Activated CD8-positive, alpha-beta memory T cell treated with anti-CD3 and anti-CD28 coated beads for 1 hour (primary cell): ENCODE measurements at places on chromosomes 3 and 15.

- no peak for DNase-seq
These were observed 75.7 kb downstream of the GMPS start for GRCh38 chr3:155946178-155946577.

GRCh38 chr3:54897028-54897711 lies 30.7 kb downstream of the LRTM1 start:
- no peak for DNase-seq

- no peak for DNase-seq
These were observed 10.1 kb upstream of the CAPN3 start for GRCh38 chr15:42349186-42349585.

GRCh38 chr3:153658136-153658535 lies 463.1 kb upstream of the ARHGEF26 start:
- DNase-seq, result no peak

GRCh38 chr3:74410276-74410941 lies 204.1 kb downstream of the CNTN3 start:
- DNase-seq, result no peak

- DNase-seq, result no peak
These were observed 32.3 kb downstream of the ZNF710 start for GRCh38 chr15:90033448-90033847.

- DNase-seq, result no peak
These were observed 26.7 kb upstream of the DPPA4 start for GRCh38 chr3:109364088-109364487.

- DNase-seq, result no peak
These were observed 248.5 kb upstream of the TGFBR2 start for GRCh38 chr3:30357897-30358296.

- DNase-seq, result no peak
These were observed 80.1 kb downstream of the SETD2 start for GRCh38 chr3:47083786-47084185.

DNA sequence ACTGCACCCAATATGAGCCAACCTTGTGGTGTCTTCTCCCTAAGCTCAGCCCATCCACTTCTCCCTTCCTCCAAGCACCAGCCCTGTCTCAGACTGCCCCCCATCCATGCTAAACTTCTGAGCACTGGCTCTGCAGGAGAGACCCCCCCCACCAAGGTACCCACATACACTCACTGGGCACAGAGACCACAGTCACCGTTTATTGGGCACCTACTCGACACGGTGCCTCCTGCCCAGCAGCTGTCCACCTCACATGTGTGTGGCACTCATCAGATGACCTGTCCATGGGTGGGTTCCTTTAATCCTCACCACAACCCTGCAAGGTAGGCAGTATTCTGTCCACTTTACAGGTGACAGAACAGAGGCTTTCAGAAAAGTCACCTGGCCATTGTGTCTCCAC lies 22.3 kb upstream of the SFMBT1 start:
- no peak for DNase-seq

- no peak for DNase-seq
These were observed 4.1 kb downstream of the ITGB5 start for GRCh38 chr3:124882816-124883747.

DNA sequence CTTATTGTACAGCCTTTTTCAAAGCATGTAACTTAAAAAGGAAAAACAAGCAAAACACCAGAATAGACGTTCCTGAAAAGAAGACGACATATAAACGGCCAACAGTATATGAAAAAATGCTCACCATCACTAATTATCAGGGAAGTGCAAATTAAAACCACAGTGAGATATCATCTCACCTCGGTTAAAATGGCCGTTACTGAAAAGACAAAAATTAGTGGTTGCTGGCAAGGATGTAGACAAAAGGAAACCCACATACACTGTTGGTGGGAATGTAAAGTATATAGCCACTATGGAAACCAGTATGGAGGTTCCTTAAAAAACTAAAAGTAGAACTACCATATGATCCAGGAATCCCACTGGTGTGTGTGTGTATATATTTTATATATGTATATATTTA lies 64.5 kb upstream of the MLF1 start:
- DNase-seq, result no peak

GRCh38 chr3:112781599-112781998 lies 65.1 kb downstream of the CD200R1L start:
- no peak for DNase-seq

DNA sequence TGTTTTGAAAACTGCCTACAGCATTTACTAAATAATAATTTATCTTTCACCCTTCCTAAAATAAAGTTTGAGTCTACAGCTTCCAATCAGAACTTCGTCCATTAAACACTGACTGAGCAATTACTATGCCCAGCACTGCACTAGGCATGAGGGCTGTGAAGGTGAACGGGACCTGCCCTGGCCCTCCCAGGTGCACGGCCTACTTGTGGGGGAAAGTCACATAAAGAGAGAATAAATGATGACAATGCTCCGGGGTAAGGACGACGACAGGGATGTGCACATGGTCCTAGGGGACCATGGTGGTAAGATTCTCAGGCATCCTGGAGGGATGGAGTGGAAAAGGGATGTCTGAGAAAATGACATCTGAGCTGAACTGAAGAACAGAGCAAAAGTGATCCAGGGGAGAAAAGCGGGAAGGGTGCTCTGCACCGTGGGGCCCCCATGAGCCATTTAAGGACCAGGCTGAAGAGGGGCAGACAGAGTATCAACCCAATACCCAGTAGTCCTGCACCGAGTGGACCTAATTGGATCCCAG lies 11.5 kb downstream of the PLA2G4F start:
- DNase-seq, result no peak

DNA sequence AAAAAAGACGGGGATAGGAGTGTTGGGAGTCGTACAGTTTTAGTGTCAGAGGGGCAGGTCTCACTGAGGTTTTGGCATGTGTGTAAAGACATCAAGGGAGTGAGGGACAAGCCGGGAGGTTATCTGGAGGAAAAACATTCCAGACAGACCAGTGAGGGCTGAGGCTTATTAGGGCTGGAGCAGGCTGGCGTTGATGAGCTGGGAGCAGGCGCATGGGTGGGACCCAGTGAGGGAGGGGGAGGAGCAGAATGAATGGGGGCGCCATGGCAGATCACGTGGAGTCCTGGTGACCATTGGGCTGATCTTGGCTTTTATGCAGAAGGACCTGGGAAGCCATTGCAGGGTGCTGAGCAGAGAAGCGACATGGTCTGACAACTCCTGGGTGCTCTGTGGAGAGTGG lies 180.2 kb downstream of the SLCO3A1 start:
- DNase-seq, result no peak

GRCh38 chr3:46091741-46092701 lies 64.7 kb upstream of the XCR1 start:
- DNase-seq, result no peak

DNA sequence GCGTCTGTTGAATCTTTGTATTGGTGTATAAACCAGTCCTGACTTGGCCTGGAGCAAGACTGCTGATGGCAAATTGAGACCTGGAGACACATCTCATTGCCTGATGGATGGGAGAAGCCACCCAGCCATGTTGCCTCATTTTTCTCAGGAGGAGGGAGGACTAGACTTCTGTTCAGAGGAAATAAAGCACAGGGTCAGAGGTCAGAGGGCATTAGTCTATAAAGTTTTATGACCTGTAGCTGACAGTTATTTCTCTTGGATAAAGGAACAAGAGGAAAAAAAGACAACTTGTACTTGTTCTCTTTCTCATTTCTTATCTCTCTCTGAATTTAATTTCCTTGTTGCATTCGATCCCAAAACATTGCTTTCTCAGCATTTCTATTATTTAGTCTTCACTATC lies 775.9 kb downstream of the SQOR start:
- DNase-seq, result no peak

DNA sequence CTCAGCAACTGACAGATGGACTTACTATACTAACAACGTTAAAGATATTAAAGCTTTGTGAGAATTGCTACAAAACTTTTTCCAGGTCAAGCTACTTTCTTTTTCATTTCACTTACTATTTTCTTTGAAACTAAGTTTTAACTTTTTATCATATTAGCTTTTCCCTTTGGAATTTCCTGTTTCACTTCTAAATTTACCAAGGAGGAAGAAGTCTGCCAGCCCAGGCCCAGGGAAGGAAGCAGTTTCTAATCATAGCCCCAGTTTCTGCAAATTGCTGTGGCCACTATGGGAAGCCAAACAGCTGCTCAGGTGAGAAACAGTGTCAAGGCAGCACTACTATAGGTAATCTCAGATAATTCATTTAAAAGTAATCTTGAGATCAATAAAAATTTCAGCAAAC lies 18.4 kb downstream of the CYFIP1 start:
- DNase-seq, result no peak

DNA sequence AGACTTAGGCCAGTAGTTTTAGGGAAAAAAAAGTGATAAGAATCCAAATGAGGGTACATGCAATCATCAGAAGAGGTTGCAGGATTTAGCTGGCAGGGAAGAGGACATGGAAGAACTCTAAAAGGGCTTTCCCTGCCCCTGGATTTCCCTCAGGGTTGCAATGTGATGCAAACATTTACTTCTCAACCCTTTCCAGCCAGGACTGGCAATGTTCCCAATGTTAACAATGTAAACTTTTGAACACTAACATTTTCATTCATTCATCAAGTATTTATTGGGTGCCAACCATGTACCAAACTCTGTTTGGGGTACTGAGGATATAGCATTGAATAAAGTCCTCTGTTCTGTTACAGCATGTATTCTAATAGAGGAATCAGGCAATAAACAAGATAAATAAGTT lies 349.4 kb upstream of the LRRC3B start:
- no peak for DNase-seq

DNA sequence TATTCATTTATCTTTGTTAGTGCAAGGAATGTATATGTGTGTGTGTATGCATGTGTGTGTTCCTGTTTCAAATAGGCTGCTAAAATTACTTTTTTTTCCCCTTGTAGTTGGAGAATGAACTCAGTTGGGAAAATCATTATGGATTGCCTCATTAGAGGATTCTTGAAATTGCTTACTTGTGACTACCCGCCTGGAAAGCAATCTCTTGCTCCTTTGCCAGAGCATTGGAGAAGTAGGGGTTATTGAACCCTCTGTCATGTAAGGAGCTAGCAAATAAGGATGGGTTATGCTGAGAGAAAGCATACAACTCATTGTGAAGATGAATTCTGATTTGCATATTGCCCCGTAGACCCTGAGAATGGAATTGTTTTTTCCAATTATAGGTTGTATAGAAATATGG lies 474.5 kb downstream of the CADM2 start:
- no peak for DNase-seq

DNA sequence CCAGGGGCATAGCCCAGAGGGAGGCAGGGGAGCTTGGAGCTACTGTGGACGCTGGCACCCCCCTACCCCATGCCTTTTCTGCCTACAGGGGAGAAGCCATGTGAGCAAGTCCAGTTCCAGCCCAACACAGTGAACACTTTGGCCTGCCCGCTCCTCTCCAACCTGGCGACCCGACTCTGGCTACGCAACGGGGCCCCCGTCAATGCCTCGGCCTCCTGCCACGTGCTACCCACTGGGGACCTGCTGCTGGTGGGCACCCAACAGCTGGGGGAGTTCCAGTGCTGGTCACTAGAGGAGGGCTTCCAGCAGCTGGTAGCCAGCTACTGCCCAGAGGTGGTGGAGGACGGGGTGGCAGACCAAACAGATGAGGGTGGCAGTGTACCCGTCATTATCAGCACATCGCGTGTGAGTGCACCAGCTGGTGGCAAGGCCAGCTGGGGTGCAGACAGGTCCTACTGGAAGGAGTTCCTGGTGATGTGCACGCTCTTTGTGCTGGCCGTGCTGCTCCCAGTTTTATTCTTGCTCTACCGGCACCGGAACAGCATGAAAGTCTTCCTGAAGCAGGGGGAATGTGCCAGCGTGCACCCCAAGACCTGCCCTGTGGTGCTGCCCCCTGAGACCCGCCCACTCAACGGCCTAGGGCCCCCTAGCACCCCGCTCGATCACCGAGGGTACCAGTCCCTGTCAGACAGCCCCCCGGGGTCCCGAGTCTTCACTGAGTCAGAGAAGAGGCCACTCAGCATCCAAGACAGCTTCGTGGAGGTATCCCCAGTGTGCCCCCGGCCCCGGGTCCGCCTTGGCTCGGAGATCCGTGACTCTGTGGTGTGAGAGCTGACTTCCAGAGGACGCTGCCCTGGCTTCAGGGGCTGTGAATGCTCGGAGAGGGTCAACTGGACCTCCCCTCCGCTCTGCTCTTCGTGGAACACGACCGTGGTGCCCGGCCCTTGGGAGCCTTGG lies 5.6 kb downstream of the CIB1 start:
- no peak for DNase-seq
